ENCODE measurements at places on chromosomes 2 and 18.

DNA sequence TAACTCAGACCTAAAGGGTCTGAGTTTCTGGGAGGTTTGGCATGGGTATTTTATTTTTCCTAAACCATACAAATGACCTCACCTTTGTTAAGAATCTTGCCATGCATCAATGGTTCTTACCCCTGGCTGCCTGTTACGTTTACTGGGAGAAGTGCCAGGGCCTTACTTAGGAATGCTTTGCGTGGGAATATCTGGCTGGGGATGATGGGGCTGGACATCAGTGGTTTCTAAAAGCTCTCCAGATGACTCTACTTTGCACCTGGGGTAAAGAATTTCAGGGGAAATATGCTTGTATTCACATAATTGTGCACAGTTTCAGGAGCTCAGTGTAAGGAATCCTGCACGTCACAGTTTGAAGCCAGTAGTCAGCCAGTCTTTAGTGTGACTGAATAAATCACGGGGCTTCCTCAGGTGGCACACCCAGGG lies 18.2 kb upstream of the DAW1 start:
- DNase-seq: peak; percentile 1

DNA sequence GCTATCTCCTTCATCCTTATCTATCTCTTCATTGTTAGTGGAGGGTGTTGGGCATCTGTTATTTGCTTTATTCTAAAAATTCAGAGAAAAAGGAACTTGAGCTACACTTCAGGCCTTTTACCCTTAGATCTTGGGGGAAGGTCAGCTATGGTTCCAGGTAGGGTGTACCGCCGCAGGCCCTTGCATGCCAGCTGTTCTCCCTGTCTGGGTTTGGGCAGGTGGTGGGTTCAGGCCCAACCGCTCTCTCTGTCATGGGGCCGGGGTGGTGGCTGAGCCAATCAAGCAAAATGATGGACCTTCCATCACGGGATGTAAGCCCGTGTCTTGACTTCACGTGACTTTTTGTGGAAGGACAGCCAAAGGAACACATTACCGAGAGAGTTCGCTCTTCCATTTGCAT lies 231.1 kb downstream of the LDLRAD4 start:
- DNase-seq: no peak

DNA sequence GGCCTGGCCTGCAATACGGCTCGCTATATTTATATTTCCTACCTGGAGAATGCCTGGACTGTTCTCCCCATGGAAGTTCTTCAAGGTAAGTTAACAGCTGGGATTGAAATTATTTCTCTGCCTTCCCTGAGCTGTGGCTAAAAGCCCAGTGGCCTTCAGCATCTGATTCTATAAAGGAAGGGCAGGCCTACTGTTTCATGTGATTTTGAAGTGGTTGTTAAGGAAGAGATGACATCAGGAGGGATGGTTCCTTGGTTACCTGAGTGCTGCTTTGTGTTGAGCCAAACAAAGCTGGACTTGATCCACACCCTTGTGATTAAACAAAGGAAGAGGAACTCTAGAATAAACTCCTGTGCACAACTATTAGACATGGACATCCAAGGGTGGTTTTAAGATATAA lies 61.6 kb downstream of the MFSD6 start:
- peak; percentile 96 for DNase-seq

DNA sequence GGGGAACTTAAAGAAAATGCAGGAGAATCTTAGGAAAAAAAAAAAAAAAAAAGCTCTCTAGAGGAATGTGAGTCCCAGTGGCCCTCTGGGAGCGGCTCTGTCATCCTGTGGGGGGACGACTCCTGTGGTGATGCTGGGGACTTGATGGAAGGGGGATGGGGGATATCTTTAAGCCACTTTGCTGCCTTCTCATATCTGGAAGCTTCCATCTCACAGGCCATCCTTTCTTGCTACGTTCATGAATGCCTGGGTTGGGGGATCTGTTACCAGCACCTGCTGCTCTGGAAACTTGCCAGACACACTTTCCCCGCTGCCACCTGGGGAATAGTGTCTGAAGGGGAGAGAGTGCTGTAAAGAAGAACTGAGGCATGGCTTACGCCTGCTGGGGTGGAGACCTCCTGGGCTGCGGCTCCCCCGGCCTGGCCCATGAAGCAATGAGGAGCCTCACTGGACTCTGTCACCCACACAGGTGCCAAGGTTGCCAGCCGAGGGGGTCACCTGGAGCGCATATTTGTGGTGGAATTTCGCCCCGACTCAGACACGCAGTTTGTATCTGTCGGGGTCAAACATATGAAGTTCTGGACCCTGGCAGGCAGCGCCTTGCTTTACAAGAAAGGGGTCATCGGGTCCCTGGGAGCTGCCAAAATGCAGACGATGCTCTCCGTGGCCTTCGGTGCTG lies 92.8 kb downstream of the RTN4 start:
- DNase-seq: peak; percentile 59

DNA sequence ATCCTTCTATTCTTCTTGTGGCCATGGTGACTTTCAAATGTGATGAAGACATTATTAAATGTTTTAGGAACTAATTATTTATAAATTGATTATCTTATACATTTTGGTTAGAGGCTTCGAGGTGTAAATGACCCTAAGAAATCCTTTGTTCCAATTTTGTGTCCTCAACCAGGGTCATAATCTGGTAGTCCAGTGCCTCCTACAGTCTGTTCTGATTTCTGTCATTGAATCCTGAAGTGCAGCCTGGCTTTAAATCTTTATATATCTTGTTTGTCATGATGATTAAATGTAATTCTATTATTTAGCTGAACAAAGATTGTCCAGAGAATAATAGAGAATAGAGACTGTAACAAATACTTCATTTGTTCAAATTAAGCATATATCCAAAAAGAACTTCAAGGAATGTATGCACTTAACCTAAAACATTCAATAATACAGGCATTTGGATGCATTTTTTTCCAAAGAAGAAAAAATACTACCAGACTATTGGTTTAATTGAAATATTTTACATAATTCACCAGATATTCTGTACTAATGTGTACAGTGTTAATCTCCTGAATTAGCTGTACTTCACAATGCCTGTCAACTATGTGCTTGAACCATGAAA lies 89.8 kb downstream of the PRPF40A start:
- DNase-seq: peak; percentile 21

DNA sequence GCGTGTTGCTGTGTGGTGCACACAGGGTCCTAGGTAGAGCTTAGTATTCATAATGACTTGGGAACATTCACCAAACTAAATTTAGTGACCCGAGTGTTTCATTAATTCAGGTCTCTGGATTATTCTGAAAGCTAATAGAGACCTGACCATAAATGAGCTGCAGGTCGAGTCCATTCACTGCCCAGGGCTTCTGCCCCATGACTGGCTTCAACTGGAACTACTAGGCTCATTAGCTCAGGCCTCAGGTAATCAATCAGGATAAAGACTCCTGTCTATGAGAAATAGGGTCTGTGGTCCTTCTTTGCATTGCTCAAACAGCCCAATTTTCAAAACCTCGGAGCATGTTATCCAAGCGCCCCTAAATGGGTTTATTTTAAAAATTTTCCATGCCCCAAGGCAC lies 30.0 kb upstream of the OTOF start:
- no peak for DNase-seq
